ENCODE measurements at places on chromosomes 7 and 10. TPM values are rescaled to one million over a fixed set of nuclear protein-coding genes. Genes with fewer than 3 reads are reported as not detected.

DNA sequence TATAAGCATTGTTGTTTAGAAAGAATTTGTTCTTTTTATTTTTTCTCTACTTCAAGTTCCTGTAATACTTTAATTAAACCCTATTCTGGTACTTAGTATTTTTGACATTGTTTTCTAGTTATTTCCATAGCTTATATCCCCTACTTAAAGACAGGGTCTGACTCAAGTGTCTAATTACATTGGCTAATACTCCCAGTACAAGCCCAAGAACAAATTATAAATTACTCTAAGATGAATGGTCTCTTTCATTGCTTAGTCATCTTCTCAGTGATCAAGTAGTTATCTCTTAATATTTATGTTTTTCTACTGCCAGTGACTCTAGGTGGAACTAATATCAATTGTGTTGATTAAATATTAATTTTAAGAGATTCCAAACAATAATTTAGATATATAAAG lies 21.6 kb downstream of the AHR start:
- no peak for DNase-seq

DNA sequence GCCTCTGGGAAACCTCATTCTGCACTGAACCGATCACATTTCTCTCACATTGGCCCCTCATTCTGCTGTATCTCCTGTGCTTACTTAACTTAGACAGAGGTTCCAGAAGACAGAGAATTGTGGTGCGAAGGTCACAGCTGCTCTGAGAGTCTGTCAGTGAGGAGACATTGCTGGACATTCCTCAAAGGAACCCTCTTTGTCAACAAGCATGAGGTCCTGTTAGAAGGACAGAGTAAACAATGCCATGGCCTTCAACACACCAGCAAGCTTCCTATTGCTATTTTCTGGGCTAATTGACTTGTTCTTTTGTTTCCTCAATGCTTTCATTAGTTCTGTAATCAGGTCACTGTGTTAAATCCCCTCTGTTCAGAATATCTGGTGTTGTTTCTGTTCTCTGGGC lies 109.3 kb upstream of the FZD8 start:
- DNase-seq: no peak

DNA sequence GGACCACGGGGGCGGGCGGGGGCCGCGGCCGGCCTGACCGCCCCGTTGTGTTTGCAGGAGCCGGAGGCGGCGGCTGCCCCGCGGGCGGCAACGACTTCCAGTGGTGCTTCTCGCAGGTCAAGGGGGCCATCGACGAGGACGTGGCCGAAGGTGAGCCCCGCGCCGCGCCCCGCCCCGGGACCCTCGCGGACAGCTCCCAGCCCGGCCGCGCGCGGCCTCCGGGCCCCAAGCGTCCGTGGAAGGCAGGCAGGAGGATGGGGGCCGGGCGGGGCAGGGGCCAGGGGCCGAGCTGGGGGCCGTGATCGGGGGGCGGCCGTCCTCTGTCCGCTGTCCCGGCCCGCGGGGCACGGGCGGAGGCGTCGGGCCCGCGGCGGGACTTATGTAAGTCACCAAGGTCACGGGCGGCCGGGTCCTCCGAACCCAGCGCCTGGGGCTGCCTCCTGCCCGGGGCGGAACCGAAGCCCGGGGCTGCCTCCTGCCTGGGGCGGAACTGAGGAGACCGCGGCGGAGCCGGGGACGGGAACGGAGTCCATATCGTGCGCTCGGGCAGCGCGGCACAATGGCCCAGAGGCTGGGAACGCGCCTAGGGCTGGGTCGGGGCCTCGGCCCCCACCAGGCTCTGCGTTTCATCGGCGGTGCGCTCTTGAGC lies 497 bp downstream of the PPP2R2D start:
- peak; percentile 68 for DNase-seq

DNA sequence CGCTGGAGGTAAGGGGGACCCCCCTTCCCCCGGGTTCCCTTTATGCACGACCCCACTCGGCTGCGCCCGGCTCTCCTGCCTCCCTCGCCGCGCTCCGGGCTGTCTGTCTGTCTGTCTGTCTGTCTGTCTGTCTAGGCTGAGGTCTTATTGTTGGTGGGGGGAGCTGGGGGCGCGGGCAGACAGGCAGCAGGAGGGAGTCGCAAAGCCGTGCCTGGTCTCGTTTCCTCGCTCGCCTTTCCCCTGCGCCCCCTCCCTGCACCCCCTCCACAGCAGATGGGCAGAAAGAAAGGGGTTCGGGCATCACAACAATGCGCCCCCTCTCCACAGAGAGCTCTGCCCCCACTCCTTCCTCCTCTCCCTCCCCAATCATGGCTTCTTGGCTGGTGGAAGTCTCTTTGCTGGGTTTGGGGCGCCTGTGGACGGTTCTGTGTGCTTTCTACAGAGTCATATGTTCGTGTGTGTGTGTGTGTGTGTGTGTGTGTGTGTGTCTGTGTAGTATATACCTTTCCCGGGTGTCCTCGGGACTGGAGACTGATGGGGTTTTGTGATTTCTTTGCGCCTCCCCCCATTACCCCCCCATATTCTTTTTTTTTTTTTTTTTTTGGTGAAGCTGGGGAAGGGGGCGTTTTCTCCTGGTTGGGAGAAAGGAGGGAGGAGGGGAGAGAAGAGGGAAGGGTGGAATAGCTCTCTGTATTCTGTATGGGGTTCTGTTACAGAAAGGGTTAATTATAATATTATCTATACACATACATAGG lies 1.9 kb downstream of the AUTS2 start:
- DNase-seq: no peak

BMPR1A gene
- 11.8 TPM for total RNA-seq

DNA sequence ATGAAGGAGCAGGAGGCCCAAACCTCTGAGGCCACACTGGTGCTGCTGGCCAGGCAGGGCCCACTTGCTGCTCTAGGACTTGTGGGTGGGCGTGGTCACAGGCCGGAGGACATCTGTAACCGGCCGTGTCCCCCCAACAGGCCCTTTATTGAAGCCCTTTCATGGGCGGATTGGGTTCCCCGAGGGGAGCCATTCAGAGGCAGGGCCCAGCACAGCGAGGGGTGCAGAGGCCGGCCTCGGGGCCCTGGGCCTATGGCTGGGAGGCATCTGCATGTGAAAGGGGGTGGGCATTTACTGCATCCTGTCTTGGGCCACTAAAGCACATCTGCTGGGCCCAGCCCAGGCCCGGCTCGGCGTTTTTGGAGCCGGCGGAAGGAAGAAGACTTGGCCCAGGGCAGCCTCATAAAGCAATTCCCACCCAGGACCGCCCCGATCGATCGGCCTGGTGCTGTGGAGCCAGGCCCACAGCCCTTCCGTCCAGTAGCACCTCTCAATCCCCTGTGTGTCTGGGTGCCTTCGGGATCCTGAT lies 8.4 kb downstream of the LHPP start:
- no peak for DNase-seq

- no peak for DNase-seq
Observed at GRCh38 chr10:14787938-14788337, 13.2 kb upstream of the FAM107B start.

AGR2 gene
- total RNA-seq: not detected

DNA sequence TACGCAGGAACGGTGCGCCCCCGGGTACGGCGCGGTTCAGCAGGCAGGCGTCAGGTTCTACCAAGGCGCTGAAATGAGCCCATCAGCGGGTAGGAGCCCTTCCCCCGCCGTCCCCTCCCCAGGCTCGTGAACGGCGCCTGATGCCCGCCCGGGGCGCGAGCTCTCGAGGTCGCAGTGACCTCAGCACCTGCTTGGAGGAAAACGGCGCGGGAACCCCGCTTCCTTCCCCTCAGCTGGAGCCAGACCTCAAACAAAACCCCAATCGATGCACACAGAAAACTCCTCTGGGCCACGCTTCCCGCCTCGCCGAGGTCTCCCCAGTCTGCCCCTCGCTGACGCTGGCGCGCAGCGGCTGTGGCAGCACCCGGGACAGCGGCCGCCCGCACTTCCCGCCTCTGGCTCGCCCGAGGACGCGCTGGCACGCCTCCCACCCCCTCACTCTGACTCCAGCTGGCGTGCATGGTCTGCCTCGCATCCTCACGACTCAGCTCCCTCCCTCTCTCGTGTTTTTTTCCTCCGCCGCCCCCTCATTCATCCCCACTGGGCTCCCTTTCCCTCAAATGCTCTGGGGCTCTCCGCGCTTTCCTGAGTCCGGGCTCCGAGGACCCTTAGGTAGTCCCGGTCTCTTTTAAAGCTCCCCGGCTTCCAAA lies 514 bp upstream of the GAD2 start:
- peak; percentile 59 for DNase-seq

DNA sequence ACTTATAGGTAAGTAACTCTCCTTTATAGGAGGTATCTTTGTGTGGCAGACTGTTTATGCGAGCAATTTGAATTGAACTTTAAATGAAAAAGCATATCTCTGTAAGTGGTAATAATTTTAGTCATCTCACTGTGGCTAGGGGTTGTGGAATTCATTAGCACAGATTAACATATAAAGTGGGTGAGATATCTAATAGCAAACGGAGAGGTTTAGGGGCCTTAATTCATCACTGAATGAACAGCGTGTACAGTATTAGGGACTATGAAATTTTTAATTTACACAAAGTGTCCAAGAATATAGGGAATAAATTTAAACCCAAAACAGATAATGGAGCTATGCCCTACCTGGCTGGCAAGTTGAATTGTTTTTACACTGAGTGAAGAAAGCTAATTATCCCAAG lies 15.7 kb upstream of the FAM204A start:
- DNase-seq: no peak

PPP1R17 gene
- total RNA-seq: not detected

DNA sequence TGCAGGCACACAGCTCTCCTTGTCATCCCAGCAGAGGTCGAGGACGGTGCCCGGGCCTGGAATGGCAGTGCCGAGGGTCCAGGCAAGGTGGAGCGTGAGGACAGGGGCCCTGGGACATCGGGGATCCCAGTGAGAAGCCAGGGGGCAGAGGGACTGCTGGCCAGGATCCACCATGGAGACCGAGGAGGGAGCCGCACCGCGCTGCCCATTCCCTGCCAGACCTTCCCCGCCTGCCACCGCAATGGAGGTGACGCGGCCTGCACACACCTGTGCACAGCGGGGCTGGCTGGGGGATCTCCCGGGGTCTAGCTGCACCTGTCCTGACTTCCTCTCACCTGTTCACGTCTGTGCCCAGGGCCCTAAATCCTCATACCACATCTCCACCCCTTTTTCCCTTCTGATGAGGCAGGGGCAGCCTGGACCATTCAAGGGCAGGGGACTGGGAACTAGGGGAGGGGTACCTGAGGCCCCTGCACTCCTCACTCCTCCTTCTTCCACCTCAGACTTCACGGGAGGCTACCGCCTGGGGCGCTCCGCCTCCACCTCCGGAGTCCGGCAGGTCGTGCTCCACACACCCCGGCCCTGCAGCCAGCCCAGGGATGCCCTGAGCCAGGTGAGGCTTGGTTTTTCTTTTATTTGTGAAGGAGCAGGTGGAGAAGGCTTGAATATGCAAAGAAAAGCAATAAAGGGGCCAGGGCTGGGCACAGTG lies 6.9 kb downstream of the NYAP1 start:
- DNase-seq: no peak

DNA sequence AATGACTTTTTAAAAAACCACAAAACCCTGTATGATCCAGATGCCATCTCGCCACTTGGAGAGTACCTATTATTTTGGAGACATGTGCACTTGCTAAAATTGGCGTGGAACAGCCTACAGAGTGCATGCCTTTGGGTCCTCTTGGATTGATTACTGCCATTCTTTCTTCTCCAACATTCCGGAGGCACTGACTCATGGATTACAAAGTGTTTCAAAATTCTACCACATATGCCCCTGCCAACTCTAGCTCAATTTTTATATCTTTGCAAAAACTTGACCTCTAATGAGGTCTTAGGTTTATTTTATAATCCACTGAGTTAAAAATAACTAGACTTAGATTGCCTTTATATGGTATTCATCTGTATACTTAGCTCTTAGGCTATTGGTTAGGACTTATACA lies 55.8 kb upstream of the KIF5B start:
- DNase-seq: no peak

DNA sequence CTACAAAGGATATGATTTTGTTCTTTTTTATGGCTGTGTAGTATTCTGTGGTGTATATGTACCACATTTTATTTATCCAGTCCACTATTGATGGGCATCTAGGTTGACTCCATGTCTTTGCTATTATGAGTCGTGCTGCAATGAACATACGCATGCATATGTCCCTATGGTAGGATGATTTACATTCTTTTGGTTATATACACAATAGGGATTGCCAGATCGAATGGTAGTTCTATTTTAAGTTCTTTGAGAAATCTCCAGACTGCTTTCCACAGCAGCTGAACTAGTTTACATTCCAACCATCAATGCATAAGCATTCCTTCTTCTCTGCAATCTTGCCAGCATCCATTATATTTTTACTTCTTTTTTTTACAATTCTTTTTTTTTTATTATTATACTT lies 35.6 kb upstream of the FAM13C start:
- DNase-seq: no peak

PARD3 gene
- 3.7 TPM for total RNA-seq

PRPS1L1 gene
- total RNA-seq: not detected

GRCh38 chr10:97182288-97182990 lies 3.3 kb downstream of the SLIT1 start:
- DNase-seq: no peak

- DNase-seq: no peak
Observed at GRCh38 chr10:44280226-44281014, 104.5 kb downstream of the CXCL12 start.

FGL2 gene
- 0.93 TPM for total RNA-seq

TRIM73 gene
- 10.6 TPM for total RNA-seq

SPDYE5 gene
- not detected for total RNA-seq

- no peak for DNase-seq
Observed at GRCh38 chr7:137908106-137908505, 61.3 kb upstream of the DGKI start.

- no peak for DNase-seq
Observed at GRCh38 chr10:84944187-84944586, 615.8 kb downstream of the CCSER2 start.

AGAP5 gene
- 9.8 TPM for total RNA-seq

TAS2R41 gene
- not detected for total RNA-seq

BEND7 gene
- 0.99 TPM for total RNA-seq

GRCh38 chr10:48658243-48658974 lies 26.3 kb upstream of the WDFY4 start:
- DNase-seq: peak; percentile 64

GRCh38 chr7:140062528-140063299 lies at the start of gene PARP12:
Gene PARP12 (minus strand): TSS chr7:140062951. CDS start chr7:140062847, 104 bp downstream.
- peak; percentile 93 for DNase-seq

DNA sequence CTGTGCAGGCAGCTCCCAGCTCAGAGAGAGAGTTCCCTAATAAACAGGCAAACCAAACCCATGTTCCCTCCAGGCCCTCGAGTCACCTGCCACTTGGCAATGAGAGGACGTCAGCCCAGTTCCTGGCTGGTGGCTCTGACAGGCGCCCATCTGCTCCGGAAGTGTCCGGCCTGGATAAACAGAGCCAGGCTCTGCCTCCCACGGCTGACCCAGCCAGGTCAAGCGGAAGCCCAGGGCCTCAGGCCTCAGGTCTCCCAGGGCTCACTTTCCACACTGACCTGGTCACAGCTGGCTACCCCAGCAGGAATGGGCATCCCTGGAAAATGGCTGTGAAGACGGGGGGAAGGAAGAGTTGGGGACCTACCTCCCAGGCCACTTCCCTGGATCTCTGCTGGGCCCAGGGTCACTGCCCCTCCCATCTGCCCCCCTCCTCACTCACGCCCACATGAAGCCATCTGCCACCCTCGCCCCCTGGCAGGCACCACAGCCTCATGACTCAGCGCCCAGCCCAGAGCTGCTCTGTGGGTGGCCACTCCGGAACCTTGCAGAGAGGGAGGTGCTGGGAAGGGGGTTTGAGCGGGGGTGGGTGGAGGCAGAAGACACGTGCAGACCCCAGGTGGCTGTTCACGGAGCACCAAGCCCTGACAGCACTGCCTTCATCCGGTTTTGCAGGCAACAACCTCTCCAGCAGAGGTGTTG lies 37.4 kb upstream of the DUSP5 start:
- DNase-seq: peak; percentile 64

Measured in activated T-cell treated with anti-CD3 and anti-CD28 coated beads, Interleukin-2, amount 50 U/mL, for 72 hours (primary cell).